Activated T-helper 1 cell treated with anti-CD3 and anti-CD28 coated beads, Interleukin-12 subunit alpha, Interleukin-12 subunit beta, Interleukin-2, Interleukin-4 antibody, amounts not matched to agents 30 ng/mL and 10 ng/mL and 1 ng/mL, durations not matched to agents 14 hours and 24 hours and 36 hours (primary cell): ENCODE measurements at places on chromosomes 6 and 20. TPM values are rescaled to one million over a fixed set of nuclear protein-coding genes. Genes with fewer than 3 reads are reported as not detected.

The UST gene
- 0.29 and 0.49 TPM in 2 replicates for total RNA-seq

The MYCT1 gene
- not detected in 2 replicates for total RNA-seq

The C20orf141 gene
- not detected in 2 replicates for total RNA-seq

DNA sequence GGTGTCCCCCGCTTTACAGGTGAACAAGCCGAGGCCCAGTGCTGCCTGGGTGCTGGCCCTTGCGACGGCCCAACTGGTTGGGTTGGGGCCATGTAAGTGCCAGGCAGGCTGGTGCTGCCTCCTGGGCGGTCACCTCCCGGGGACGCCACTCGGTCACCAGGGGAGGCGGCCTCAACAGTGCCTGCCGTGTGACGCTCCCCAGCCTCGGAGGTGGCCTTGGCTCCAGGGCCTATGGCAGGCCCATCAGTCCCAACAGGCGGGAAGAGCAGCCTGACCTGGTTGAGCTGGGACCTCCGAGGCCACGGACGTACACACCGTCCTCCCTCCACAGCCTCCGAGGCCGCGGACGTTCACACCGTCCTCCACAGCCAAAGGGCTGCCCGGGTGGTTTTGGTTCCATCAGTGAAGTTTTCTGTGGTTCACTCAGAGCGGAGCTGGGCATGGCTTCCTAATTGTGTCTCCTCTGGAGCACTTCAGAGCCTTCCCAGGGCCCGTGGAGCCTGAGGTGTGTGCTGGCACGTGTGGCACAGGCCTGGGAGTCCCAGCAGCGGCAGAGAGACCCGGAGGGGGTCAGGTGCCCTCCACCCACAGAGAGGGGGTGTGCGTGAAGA is 19.3 kb upstream of the SLCO4A1 start:
- H3K27me3 ChIP-seq, result no peaks in the 10 kb centered on the region
- H3K4me1 ChIP-seq, result peaks cover 26% of the 10 kb centered on the region
- H3K36me3 ChIP-seq, result no peaks in the 10 kb centered on the region
- peak overlapping the region; percentile 96 for H3K27ac ChIP-seq
- DNase-seq, result no peak
- H3K4me3 ChIP-seq, result peak overlapping the region; percentile 80

GRCh38 chr6:108560463-108561308 is at the start of gene FOXO3:
Gene FOXO3, plus strand, starts transcription at chr6:108560917. Its CDS starts 292 bp downstream, at chr6:108561209.
- peaks cover 43% of the 10 kb centered on the region for H3K27me3 ChIP-seq
- H3K4me1 ChIP-seq, result peaks cover 52% of the 10 kb centered on the region
